ENCODE measurements at places on chromosomes 5 and 9.
A peak's percentile ranks its signal among the peaks of the same experiment; 100 is the strongest.

DNA sequence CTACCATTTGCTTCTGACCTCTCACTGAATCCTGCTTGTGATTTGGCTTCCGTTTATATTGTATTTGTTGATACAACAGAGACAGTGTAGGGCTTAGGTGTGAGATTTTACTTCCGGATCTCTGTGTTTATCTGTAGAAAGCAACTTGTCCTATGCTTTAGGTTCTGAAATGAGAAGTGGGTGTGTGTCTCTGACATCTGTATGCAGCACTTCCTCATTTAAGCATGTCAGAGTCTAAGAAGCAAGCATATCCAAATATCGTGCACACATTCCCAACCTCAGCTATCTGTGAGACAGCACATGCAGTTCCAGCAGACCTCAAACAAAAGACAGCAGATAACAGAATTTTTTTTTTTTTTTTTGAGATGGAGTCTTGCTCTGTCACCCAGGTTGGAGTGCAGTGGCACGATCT lies 16.3 kb downstream of the KLF9 start:
- DNase-seq, result no peak

DNA sequence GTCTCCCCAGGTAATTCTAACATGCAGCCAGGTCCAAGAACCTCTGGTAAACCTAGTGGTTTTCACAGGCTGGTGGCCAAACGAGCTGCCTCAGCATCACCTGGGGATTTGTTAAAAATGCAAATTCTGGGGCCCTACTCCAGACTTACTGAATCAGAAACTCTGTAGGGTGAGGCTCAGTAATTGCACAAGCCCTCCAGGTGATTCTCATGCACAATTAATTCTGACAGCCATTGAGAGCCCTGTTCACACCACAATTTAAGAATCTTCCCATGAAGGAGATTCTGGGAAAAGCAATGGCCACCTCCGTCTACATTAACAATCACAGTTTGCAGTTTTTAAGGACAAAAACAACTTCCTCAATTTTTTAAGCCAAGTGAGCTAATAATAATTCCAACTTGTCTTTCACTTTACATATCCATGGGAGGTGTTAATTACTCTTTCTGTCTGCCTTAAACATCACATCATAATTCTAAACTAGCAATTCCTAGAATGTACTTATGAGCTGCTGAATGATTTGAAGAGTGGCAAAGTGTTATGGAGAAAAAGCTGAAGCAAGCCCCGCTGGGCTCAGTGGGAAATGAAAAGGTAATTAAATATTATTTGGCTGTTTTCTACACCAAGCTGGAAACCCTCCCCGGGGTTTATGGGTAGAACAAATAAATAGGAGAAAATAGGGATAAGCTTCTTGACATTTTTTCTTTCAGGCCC lies 70.0 kb downstream of the GLDC start:
- DNase-seq, result no peak

- no peak for DNase-seq
These were observed 5.7 kb downstream of the GALNT10 start for GRCh38 chr5:154196281-154196680.

DNA sequence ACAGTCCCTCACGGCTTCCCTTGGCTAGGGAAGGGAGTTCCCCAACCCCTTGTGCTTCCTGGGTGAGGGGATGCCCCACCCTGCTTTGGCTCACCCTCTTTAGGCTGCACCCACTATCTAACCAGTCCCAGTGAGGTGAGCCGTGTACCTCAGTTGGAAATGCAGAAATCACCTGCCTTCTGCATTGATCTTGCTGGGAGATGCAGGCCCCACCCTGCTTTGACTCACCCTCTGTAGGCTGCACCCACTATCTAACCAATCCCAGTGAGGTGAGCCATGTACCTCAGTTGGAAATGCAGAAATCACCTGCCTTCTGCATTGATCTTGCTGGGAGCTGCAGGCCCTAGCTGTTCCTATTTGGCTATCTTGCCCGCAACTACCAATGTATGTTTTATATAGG lies 44.7 kb downstream of the CCL28 start:
- peak; percentile 48 for DNase-seq

DNA sequence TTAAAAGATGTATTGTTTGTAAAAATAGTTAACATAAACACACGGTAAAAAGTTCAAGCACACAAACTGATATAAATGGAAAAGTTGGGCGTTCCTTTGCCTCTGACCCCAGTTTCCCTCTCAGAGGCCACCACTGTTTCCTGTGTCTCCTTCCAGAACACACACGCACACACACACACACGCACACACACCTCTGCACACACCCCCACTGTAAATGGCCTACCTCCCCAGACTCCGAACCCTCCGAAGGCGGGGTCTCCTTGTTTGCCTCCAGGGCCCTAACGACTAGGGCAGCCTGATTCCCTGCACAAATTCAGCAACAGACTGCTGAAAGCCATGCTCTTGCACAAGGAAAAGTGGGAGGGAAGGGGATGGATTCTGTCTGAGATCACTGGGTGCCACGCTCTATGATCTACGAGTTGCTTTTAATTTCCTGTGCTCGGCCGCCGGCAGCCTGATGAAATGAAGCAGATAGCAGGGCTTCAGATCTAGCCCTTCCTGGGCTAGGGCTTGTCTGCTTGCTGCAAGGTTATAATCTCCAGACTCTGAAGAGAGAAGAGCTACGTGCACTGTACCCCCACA lies 184.0 kb upstream of the IL12B start:
- no peak for DNase-seq
